ENCODE measurements at places on chromosomes 12 and 14. TPM values are rescaled to one million over a fixed set of nuclear protein-coding genes. Genes with fewer than 3 reads are reported as not detected.
A peak's percentile ranks its signal among the peaks of the same experiment; 100 is the strongest.

Gene PTPN6
- 9.3 TPM for total RNA-seq

Gene LRRK2
- total RNA-seq: 43.5 TPM

Gene GRIP1
- total RNA-seq: 32.2 TPM

Gene FAM177A1
- total RNA-seq: 59.4 TPM

- H3K4me1 ChIP-seq: no peaks in the 10 kb centered on the region
- H3K27ac ChIP-seq: no peak overlapping the region
- H3K36me3 ChIP-seq: no peaks in the 10 kb centered on the region
- peak; percentile 96 for DNase-seq
- H3K27me3 ChIP-seq: no peaks in the 10 kb centered on the region
Observed at GRCh38 chr12:55188974-55189556, 31.8 kb upstream of the OR10A7 start.

DNA sequence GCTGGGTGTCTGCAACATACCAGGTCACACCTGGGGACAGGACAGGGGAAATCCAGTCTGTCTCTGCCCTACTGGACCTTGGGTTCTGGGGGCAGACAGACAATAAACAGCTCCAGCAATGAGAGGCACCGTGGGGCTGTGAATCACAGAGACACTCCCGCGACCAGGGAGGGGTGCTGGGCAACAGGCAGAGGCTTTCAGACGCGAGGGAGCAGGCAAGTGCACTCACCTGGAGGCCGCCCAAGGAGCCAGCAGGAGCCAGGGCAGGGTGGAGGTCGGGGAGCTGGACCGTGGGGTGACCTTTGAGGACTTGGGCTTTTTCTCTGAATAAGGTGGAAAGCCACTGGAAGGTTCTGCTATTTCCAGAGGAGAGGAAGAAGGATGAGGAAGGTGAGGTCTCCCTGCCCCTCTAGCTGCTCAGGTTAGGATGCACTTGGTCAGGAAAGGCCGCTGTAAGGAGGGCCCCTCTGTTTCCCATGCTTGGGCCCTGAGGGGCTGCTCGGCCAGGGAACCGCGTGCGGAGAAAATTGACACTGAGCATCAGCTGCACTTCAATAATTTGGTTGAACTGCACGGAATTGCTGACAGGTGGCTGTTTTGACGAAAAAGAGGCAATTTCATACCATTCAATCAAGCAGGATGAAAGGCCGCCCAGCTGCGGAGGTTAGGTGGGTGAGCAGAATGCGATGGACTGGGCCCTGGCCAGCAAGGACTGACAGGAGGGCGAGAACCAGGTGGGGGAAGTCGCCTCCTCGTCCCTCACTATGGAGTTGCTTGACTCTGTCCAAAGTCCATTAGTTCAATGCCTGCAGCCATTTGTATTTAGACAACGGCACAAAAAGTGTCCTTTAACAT, 42.2 kb downstream of the JAG2 start:
- H3K27ac ChIP-seq: no peak overlapping the region
- H3K36me3 ChIP-seq: no peaks in the 10 kb centered on the region
- peaks cover 2% of the 10 kb centered on the region for H3K27me3 ChIP-seq
- no peaks in the 10 kb centered on the region for H3K4me1 ChIP-seq
- DNase-seq: no peak
- no peak overlapping the region for H3K4me3 ChIP-seq

DNA sequence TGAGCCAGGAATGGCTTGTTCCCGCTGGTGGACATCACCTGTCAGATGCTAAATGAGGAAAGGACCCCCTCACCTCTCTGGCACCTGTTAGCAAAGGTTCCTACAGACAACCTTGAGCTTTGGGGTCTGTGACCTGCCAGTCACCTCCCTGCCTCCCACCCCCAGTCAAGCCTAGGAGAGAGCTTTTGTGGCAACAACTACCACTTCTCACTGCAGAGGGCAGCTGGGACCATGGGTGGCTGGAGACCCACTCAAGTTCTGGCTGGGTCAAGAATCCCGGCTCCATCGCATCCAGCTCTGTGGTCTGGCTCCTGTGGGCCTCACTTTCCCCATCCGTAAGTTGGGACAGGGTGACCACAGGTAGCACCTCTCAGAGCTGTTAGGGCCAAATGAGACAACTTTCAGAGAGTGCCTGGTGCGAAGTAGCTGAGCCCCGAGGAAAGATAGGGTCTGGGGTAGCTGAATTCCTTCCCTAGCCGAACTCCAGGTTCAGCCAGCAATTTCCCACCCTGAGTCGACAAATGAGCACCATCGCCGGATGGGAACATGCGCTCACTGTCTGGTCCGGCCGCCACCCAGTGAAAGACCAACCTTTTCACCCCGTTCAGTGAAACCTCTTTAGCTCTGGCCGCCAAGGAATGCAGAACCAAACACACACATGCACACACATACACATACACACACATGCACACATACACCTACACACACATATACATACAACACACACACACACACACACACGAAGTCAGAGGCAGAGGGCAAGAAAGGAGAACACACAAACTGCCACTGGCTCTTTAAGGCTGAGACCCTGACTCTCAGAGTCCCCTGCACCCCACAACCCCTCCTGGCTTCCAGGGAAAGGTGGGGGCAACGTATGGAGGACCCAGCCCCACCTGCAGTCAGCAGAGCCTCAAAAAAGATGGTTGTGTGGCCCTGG, 1.9 kb downstream of the TMEM119 start:
- no peak for DNase-seq
- no peaks in the 10 kb centered on the region for H3K27me3 ChIP-seq
- peaks cover 9% of the 10 kb centered on the region for H3K4me1 ChIP-seq
- H3K36me3 ChIP-seq: no peaks in the 10 kb centered on the region

DNA sequence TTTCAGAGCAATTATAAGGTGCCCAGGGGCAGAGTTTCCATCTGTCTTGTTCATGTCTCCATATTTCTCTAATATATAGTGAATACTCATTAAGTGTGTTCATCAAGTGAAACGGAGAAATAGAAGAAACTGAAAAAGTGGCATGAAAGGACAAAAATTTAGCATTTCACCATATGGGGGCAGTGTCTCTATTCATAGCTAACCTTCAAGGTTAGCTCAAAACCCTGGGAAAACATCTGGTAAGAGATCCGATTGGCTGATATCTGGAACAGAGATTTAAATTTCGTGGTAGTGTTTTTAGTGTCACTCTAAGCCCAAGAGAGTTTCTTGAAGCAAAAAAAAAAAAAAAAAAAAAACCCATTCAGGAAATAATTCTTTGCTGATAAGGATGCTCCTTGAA, 367.5 kb downstream of the DAD1 start:
- no peaks in the 10 kb centered on the region for H3K36me3 ChIP-seq
- H3K4me3 ChIP-seq: no peak overlapping the region
- H3K4me1 ChIP-seq: no peaks in the 10 kb centered on the region
- H3K27ac ChIP-seq: no peak overlapping the region
- H3K27me3 ChIP-seq: no peaks in the 10 kb centered on the region
- peak; percentile 14 for DNase-seq

DNA sequence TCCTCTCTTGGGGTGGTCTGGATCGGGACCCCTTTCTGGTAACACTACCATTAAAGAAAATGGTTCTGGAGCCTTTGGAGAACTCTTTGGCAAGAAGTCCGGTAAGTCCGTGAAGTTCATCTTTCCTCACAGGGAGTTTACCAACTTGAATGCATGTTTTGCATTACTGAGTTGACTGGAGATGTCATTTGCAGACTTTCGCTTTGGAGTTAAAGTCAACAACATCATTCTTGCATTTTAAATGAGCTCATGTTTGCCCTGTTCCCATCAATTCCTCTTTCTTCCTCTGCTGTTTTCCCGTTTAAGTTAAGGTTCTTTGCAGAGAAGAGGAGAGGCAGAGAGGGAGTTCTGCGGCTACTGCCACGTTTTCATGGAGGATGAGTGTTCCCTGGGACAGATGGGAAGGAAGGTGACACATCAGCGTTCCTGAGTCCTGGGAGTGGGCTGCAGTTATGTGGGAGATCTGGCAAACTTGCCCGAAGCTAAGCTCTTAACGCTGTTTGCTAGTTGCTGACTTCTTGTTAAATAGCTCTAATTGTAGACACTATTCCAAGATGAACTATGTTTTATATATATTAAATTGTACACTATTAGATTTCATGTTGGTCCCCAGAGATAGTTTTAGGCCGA, 18.8 kb upstream of the PRICKLE1 start:
- H3K27me3 ChIP-seq: no peaks in the 10 kb centered on the region
- no peaks in the 10 kb centered on the region for H3K36me3 ChIP-seq

GRCh38 chr12:106506691-106507090, 76.1 kb upstream of the RFX4 start:
- peaks cover 9% of the 10 kb centered on the region for H3K36me3 ChIP-seq
- no peak for DNase-seq
- no peak overlapping the region for H3K4me3 ChIP-seq
- no peaks in the 10 kb centered on the region for H3K4me1 ChIP-seq

GRCh38 chr14:72903716-72904115, 9.8 kb upstream of the DPF3 start:
- H3K4me1 ChIP-seq: no peaks in the 10 kb centered on the region
- peaks cover 2% of the 10 kb centered on the region for H3K27me3 ChIP-seq
- DNase-seq: no peak
- no peak overlapping the region for H3K4me3 ChIP-seq

DNA sequence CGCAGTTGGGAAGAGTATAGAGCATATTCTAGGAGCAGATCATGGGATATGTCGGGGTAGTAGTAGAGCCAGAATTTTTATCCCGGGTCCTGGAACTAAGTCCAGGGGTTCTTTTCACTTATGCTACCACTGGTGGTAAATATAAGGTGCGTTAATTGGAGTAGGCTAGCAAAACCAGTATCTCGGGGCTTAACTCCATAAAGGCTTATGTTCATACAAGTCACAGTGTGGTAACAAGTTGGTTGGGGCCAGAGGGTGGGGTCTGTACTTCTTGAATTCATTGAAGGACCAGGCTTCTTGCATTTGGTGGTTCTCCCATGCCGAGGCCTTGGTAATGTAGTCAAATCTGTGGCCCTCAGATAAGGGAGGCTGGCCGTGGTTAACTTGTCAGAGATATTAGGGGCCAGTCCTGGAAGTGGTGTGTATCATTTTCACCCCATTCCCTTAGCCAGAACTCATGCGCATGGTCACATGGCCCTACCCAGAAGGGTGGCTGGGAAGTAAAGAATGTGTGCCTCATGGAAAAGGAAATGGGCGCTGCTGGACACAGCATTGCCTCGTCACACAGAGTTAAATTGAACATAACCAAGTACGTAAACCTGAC, 1.5 kb upstream of the ZNF641 start:
- no peak for DNase-seq
- H3K36me3 ChIP-seq: peaks cover 6% of the 10 kb centered on the region
- H3K27me3 ChIP-seq: no peaks in the 10 kb centered on the region
- no peak overlapping the region for H3K4me3 ChIP-seq
- H3K4me1 ChIP-seq: peaks cover 10% of the 10 kb centered on the region
- H3K27ac ChIP-seq: no peak overlapping the region

DNA sequence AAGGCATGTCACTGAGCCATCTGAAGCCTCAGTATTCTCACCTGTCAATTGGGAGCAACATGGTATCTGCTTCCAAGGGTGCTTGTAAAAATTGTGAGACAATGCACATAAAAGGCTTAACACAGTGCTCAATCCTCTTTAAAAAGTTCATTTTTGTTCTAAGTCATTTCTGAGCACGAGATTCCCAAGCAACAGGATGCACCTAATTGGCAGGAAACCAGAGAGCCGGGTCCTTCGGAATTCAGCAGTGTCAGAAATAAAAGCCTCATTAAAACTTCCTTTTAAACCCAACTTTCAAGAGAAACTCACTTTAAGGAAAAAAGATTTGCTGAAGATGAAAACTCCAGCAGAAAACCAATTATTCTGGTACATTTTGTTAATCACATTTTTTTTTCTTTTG, 112.4 kb upstream of the NOS1 start:
- H3K27ac ChIP-seq: no peak overlapping the region
- no peaks in the 10 kb centered on the region for H3K36me3 ChIP-seq
- no peak for DNase-seq
- no peaks in the 10 kb centered on the region for H3K4me1 ChIP-seq
- H3K4me3 ChIP-seq: no peak overlapping the region

GRCh38 chr12:26609986-26610385, 223.0 kb downstream of the ITPR2 start:
- no peaks in the 10 kb centered on the region for H3K27me3 ChIP-seq
- H3K27ac ChIP-seq: no peak overlapping the region
- no peak overlapping the region for H3K4me3 ChIP-seq
- no peak for DNase-seq
- H3K36me3 ChIP-seq: peaks cover 4% of the 10 kb centered on the region

DNA sequence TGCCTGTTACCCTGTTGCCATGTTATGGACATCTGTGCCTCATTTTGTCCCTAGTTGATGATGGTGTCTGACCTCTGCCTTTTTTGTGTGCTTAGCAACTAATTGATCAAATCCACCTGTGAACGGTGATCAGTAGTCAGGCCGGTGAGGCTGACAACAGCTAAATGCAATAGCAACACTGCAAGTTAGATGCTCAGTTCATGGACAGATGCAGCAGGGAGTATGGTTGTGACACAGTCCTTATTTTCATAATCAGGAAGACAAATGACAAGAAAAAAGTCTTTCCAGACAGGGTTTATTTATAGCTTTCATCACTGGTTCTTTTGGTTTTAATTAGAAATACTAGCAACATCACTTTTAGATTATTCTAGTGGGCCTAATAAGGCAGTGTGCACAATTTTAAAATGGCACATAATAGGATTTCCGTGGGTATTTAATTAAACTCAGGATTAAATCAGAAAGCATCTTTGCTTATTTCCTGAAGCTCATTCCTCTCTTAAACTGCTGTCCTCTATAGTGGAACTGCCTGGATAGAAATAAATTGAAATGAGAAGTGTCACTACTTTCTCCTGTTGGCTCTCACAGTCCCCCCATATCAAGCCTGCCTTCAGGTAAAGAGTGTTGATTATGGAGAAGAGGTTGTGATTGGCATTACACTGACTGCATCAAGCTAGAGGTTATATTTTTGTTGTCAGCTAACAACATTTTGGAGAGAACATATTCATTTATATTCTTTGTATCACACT, 281.1 kb upstream of the NAV3 start:
- H3K4me3 ChIP-seq: no peak overlapping the region
- H3K36me3 ChIP-seq: no peaks in the 10 kb centered on the region
- DNase-seq: no peak
- no peaks in the 10 kb centered on the region for H3K27me3 ChIP-seq

DNA sequence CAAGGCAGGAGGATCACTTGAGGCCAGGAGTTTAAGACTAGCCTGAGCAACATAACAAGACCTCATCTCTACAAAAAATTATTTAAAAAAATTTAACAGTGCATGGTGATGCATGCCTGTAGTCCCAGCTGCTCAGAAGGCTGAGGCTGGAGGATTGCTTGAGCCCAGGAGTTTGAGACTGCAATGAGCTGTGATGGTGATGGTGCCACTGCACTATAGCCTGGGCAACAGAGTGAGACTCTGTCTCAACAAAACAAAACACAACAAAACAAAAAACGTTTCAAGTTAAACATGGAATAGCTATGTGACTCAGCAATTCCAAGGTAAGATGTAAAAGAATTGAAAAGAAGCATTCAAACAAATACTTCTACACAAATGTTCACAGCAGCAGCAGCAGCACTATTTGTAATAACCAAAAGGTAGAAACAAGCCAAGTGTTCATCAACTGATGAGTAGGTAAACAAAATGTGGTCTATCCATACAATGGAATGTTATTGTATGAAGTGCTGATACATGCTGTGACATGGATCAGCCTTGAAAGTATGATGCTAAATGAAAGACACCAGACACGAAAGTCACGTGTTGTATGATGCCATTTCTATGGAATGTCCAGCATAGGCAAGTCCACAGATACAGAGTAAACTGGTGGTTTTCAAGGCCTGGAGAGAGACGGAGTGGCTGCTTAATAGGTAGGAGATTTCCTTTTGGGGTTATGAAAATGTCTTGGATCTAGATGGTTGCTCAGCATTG, 31.4 kb downstream of the CFAP251 start:
- H3K27me3 ChIP-seq: no peaks in the 10 kb centered on the region
- DNase-seq: no peak
- no peak overlapping the region for H3K4me3 ChIP-seq
- peaks cover 2% of the 10 kb centered on the region for H3K36me3 ChIP-seq

GRCh38 chr14:36973806-36974442, 198.5 kb downstream of the SLC25A21 start:
- H3K4me1 ChIP-seq: no peaks in the 10 kb centered on the region
- H3K36me3 ChIP-seq: no peaks in the 10 kb centered on the region
- DNase-seq: no peak
- H3K27me3 ChIP-seq: no peaks in the 10 kb centered on the region
- H3K27ac ChIP-seq: no peak overlapping the region
